ENCODE measurements at places on chromosomes 3 and 15.

GRCh38 chr15:71891026-71891425, 80.7 kb downstream of the NR2E3 start:
- H3K27ac ChIP-seq, result no peak overlapping the region
- H3K27me3 ChIP-seq, result no peaks in the 10 kb centered on the region

DNA sequence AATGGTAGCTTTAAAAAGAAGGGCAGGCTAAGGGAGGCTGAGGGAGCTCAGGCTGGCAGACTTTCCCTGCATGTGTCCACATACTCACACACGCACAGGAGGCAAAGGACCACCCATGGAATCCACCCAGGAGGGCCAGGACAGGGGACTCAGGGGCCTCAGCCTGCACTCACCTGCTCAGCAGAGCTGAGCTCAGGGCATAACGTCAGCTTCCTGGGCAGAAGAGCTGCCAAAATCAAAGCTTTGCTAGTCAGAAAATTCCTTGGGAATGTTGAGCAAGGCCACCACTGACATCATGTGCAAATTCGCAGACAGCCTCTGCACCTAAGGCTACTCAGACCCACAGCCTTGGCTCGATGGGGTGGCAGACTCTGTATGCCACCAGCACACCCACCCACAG, 16.4 kb upstream of the ALAS1 start:
- H3K27me3 ChIP-seq, result peaks cover 4% of the 10 kb centered on the region
- peaks cover 4% of the 10 kb centered on the region for H3K4me1 ChIP-seq
- H3K36me3 ChIP-seq, result no peaks in the 10 kb centered on the region
- H3K27ac ChIP-seq, result no peak overlapping the region

DNA sequence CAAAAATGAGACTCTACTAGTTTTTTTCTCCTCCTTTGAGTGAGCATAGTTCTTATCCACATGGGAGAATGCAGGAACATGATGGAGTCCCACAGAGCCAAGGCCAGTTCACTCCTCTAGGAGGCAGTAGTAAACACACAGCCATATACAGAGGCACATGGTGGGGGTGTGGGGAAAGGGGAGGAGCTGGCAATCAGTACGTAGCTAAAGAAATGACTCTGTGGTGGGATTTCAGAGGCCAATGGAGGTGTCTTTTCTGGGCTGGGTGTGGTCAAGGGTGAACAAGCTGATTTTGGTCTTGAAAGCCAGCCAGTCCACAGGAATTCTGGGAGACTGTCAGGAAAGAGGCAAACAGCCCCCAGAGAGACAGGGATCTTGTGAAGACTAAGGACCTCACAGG, 6.6 kb upstream of the RAB11A start:
- H3K36me3 ChIP-seq, result no peaks in the 10 kb centered on the region
- H3K27me3 ChIP-seq, result peaks cover 6% of the 10 kb centered on the region
- H3K4me1 ChIP-seq, result peaks cover 7% of the 10 kb centered on the region
- DNase-seq, result peak; percentile 60

DNA sequence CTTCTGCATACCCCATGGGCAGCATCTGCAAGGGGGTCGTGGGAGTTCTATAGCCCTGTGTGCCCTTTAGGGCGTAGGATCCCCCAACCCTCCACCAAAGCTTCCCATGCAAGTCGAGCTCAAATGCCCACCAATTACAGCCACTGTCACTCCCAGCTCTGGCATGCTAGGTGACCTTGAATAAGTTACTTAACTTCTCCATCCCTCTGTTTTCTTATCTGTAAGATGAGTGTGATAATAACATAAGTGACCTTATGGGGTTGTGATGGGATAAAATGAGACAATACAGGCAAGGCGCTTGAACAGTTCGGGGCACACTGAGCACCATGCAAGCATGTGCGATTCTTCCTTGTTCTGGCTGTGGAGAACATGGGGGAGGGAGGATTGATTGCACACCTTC, 74.8 kb upstream of the POMGNT2 start:
- DNase-seq, result no peak
- H3K27me3 ChIP-seq, result peaks cover 2% of the 10 kb centered on the region
- no peaks in the 10 kb centered on the region for H3K36me3 ChIP-seq
- H3K27ac ChIP-seq, result peak overlapping the region; percentile 53

GRCh38 chr3:176906046-176906905, 291.0 kb downstream of the TBL1XR1 start:
- no peak for DNase-seq

- H3K27ac ChIP-seq, result no peak overlapping the region
- H3K36me3 ChIP-seq, result peaks cover 28% of the 10 kb centered on the region
- no peaks in the 10 kb centered on the region for H3K27me3 ChIP-seq
- H3K4me1 ChIP-seq, result peaks cover 15% of the 10 kb centered on the region
- no peak overlapping the region for H3K4me3 ChIP-seq
- no peak for DNase-seq
Observed at GRCh38 chr15:99365242-99365641, 114.0 kb downstream of the LRRC28 start.

DNA sequence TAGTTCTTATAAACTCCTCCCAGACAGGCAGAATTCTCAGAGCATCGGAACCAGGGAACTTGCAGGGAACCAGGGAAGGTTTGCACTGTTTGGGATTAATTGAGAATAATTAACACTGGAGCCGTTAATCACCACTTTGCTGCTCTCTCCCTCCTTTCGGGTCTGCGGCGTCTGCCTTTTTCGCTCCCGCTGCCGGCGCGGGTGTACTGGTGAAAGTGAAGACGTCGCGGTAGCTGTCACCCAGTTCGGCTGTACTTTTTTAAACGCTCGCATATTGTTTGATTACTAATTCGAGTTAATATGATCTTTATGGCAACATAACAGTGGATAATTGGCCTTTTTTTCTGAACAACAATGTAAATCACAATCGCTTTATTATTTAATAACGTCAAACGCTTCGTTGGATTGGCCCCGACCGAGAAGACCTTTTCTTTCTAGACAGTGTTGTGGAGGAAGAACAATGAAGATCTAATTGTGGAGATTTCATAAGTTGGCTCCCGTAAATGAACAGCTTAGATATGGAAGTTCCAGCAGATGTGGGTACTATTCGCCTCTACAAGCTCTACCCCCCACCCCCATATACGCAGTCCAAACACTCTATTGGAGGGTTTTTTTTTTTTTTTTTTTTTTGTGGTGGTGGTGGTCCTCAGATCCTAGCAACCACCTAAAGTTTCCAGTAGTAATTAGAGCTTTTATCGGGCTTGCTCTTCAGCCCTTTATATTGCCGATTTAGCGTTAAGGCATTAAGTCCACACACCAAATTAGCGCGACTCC, 12.7 kb downstream of the SOX2 start:
- no peak overlapping the region for H3K4me3 ChIP-seq
- peak overlapping the region; percentile 40 for H3K27ac ChIP-seq
- peaks cover 87% of the 10 kb centered on the region for H3K27me3 ChIP-seq
- no peak for DNase-seq

DNA sequence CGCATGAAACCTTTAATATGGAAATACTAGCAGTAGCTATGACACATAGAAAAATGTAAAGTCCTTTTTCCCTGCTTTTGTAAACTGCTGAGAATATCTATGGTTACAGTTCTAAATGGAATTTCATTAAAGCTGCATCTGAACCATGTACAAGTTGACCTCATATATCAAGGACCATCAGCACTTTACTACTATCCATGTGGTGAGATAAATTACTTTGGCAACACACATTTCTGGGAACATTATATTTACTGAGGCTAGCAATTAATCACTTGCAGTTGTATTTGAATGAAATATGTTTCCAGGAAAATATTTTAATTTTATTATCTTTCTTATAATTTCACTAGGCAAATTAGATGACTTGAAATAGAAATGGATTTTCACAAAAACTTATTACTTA, 545.5 kb downstream of the NAALADL2 start:
- no peaks in the 10 kb centered on the region for H3K27me3 ChIP-seq
- H3K27ac ChIP-seq, result no peak overlapping the region
- no peaks in the 10 kb centered on the region for H3K36me3 ChIP-seq
- no peak overlapping the region for H3K4me3 ChIP-seq

GRCh38 chr3:18645619-18646018, 220.5 kb upstream of the SATB1 start:
- H3K36me3 ChIP-seq, result peaks cover 33% of the 10 kb centered on the region
- peak overlapping the region; percentile 1 for H3K4me3 ChIP-seq
- H3K4me1 ChIP-seq, result peaks cover 83% of the 10 kb centered on the region
- peak overlapping the region; percentile 80 for H3K27ac ChIP-seq
- H3K27me3 ChIP-seq, result no peaks in the 10 kb centered on the region
- DNase-seq, result no peak

GRCh38 chr15:52481915-52482314, 46.8 kb downstream of the MYO5A start:
- peak overlapping the region; percentile 66 for H3K4me3 ChIP-seq
- no peaks in the 10 kb centered on the region for H3K27me3 ChIP-seq
- peaks cover 64% of the 10 kb centered on the region for H3K4me1 ChIP-seq
- peaks cover 10% of the 10 kb centered on the region for H3K36me3 ChIP-seq

DNA sequence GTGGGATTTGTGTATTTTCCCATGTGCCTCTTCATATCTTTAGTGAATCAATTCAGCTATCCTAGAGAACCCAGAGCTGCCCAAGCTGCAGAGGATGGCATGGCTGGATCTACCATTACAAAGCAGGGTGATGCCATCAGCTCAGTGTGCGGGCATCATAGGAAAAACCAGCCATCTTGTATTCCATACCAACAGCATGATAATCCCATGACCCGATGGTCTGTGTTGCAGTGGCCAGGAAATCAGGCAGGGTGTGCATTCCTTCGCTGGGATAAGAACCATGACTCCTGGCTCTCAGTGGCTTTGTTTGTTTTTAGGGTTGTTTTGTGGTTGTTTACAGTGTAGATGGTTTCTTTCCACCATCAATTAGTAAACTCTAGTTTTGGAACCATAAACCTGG, 36.0 kb downstream of the ARHGAP31 start:
- no peak for DNase-seq
- no peak overlapping the region for H3K4me3 ChIP-seq
- no peak overlapping the region for H3K27ac ChIP-seq
- H3K27me3 ChIP-seq, result peaks cover 2% of the 10 kb centered on the region

GRCh38 chr3:2303566-2303965, 204.9 kb downstream of the CNTN4 start:
- H3K4me3 ChIP-seq, result no peak overlapping the region
- H3K27me3 ChIP-seq, result no peaks in the 10 kb centered on the region
- no peaks in the 10 kb centered on the region for H3K36me3 ChIP-seq
- no peak overlapping the region for H3K27ac ChIP-seq

DNA sequence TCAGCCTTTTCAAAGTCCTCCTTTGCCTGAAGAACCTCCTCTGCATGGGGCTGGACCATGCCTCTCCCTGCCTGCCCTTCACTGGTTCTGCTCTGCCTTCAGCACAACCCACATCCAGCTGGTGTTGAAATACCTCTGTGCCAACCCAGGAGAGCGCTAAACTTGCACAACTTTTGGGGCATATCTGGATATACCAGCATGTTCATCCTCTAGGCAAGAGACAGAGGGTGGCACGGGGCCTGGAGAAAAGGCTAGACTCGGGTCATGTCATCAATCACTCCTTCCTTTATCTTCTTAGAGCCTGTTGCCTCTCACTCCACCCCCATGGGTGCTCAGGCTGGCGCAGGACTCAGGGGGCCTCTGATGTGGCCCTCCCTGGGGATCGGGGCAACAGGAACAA, 4.8 kb downstream of the SEMA4B start:
- H3K27ac ChIP-seq, result no peak overlapping the region
- H3K36me3 ChIP-seq, result peaks cover 17% of the 10 kb centered on the region
- no peak overlapping the region for H3K4me3 ChIP-seq
- DNase-seq, result no peak
- peaks cover 26% of the 10 kb centered on the region for H3K4me1 ChIP-seq

GRCh38 chr3:46883054-46883829, 5.7 kb downstream of the PTH1R start:
- peaks cover 56% of the 10 kb centered on the region for H3K27me3 ChIP-seq
- no peak overlapping the region for H3K4me3 ChIP-seq
- H3K27ac ChIP-seq, result no peak overlapping the region
- peaks cover 6% of the 10 kb centered on the region for H3K4me1 ChIP-seq
- H3K36me3 ChIP-seq, result no peaks in the 10 kb centered on the region

GRCh38 chr3:36700537-36701248, 63.7 kb downstream of the DCLK3 start:
- no peaks in the 10 kb centered on the region for H3K36me3 ChIP-seq
- H3K4me1 ChIP-seq, result no peaks in the 10 kb centered on the region
- DNase-seq, result peak; percentile 17
- no peak overlapping the region for H3K4me3 ChIP-seq
- H3K27ac ChIP-seq, result no peak overlapping the region
